GM06990 (cell line): ENCODE measurements at places on chromosomes 5 and 9.
A peak's percentile ranks its signal among the peaks of the same experiment; 100 is the strongest.

- DNase-seq = no peak
These were observed 86.4 kb downstream of the RCL1 start for GRCh38 chr9:4879115-4879558.

- DNase-seq = no peak
These were observed 8.2 kb downstream of the DMAC1 start for GRCh38 chr9:7791394-7791793.

GRCh38 chr9:36935332-36935731, 98.7 kb downstream of the PAX5 start:
- no peak for DNase-seq

GRCh38 chr5:109479260-109479860, 69.6 kb upstream of the PJA2 start:
- no peak for DNase-seq

DNA sequence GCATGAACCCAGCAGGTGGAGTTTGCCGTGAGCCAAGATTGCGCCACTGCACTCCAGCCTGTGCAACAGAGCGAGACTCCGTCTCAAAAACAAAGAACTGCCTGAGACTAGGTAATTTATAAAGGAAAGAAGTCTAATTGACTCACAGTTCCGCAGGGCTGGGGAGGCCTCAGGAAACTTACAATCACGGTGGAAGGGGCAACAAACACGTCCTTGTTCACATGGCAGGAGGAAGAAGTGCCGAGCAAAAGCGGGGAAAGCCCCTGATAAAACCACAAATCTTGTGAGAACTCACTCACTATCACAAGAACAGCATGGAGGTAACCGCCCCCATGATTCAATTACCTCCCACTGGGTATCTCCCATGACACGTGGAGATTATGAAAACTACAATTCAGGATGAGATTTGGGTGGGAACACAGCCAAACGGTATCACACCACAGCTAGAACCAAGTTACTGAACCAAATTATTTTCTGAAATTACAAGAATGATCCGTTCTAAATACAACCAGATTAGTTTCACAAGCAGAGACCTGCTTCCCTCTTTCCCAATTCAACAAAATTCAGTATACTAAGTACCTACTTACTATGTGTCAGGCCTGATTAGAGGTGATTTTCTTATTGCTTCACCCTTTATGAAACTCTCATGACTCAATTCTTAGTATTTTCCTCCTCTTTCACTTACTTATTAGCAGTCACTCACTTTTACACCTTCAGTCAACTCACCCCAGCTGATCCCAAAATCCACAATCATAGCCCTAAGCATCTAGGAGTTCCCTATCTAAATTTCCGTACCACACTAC, 8.4 kb downstream of the UBTD2 start:
- DNase-seq = peak; percentile 37

DNA sequence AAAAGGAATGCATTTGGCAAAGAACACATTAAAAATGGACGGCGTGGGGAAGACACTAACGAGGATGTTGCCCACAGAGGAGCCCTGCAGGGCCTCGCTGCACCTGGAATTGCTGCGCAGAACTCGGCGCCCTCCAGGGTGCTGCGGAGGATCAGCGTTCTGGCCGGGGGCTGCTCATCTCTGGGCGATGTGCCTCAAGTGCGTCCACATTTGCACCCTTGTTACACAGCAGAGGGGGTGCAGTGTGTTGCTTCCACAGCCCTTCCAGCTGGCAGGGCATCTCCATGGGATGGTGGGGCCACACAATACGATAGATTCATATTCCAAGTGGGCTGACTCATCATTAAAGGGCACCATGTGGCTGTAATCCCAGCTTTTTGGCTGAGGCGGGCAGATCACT, 63.1 kb downstream of the AK8 start:
- DNase-seq = no peak

DNA sequence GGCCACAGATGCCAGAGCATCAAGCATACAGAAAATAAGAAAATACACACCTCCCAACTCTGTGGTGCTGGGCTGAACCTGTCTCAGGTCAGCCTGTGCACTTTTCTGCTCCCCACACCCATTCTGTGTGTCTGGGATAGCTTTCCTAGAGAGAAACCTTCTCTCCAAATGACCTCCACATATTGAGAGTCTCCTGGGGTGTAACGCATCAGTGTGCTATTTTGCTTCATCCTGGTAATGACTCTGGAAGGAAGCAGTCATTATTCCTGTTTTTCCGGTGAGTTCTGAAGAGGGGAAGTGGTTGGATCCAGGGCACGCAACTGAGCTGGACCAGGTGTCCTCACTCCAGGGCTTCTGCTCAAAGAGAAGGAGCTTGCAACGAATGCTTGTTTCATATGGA, 73.2 kb upstream of the SH3PXD2B start:
- no peak for DNase-seq

- DNase-seq = peak; percentile 64
These were observed 141.4 kb downstream of the EBF1 start for GRCh38 chr5:158958021-158958994.

- peak; percentile 43 for DNase-seq
These were observed 127.4 kb downstream of the BARX1 start for GRCh38 chr9:93827545-93828330.

DNA sequence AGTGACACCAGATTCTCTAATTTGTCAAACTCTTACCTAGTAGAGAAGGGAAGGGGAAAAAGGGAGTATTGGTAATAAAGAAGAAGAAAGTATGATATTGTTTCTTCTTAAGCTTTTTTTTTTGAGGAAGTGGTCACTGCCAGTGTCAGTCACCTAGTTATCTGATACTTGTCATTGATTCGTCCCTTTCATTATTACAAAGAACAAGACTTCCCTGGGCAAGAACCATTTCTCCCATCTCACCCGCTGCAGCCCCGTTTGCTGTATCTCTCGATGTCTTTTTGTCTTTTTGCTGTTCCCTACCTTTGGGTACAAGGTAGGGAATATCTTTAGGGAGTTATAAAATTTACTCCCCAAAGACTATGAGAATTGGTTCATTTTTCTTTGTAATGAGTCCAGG, 249.0 kb downstream of the ARHGAP26 start:
- DNase-seq = peak; percentile 47

GRCh38 chr9:120944434-120944843, 17.8 kb upstream of the TRAF1 start:
- DNase-seq = peak; percentile 64

DNA sequence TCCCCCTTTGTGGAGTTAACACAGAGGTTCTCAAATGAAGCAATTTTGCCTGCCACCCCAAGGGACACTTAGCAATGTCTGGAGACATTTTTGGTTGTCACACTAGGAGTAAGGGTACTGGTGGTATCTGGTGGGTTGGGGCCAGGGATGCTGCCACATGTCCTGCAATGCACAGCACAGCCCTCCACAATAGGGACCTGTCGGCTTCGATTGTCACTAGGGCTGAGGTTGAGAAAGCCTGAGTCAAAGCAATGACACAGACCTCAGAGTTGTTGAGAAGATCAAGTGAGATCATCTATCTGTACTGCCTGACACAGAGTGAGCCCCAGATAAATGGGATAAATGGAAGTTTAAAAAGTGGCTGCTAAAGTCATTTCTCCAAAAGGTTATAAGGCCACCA, 249.2 kb upstream of the KLF4 start:
- DNase-seq = no peak

- DNase-seq = peak; percentile 33
These were observed 48.7 kb upstream of the C5orf58 start for GRCh38 chr5:170183816-170184687.

GRCh38 chr5:171270136-171270535, 38.9 kb upstream of the TLX3 start:
- DNase-seq = no peak

GRCh38 chr9:76796296-76796695, 32.1 kb downstream of the PCA3 start:
- DNase-seq = no peak

DNA sequence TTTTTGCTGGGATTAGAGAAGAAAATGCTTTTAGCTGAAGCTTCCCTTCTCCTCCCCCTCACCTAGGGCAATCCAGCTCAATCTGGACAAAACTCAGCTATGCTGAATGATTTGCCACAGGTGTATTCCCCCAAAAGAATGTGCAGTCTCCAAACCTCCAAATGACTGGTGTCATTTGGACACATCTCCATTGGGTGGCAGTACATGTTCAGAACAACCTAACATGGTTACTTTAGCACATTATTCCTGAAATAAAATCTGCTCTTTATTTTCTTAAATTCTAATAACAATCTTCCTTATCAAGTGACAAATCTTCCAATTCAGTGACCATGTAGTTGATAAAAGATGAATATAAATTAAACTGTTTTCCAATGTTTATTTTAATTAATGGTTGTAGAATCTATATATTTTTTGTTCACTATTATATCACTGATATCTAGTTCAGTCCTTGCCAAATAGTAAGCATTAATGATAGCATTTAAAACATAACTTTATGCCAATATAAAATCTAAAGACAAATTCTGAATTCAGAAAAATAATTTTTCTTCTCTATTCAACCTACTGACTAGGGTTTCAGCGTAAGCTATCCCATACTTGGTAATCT, 61.3 kb upstream of the MOCS2 start:
- no peak for DNase-seq

DNA sequence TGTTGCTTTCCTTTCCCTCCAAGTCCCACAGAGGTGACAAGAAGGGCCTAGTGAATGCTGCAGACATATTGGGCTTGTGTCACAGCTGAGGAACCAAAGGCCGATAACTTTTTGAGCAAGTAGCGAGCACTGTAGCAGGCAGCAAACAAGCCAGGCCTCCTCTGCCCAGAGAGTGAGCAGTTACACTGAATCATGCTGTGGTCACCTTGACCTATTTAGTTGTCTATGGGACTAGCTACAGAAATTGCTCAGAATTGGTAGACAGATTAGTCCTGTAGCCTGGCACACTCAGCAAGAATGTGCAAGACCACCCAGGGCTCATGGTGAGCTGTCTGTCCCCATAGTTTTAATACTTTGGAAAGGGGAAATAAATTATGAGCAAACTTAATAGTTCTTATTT, 25.2 kb downstream of the ZCCHC9 start:
- DNase-seq = no peak

DNA sequence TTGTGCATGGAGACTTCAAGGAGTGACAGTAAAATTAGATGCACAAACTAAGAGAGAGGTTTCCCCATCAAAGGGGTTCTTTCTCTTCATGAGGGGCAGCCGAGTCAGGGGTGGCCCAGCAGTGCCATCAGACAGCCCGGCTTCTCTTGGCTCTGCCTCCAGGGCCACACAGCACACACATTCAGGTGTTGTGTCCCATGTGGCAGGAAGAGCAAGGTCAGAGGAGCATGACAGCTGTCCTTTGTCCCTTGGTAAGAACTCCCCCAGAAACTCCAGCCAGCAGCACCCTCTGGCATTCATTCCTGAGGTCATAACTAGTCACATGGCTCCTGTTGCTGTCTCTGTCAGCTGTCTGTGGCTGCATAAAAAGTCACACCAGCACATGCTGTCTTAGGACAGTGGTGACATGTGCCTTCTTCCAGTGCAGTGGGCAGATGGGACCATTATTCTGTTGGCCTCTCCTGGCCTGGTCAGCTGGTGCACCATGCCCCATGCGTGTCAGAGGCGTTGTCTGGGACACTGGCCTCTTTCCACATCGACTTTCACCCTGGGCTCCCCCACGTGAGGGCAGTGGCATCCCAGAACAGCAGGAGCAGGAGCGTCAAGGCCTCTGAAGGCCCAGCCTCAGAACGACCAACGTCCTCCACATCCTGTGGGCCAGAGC, 78.4 kb upstream of the OTULINL start:
- no peak for DNase-seq

GRCh38 chr9:115058684-115059315, 59.2 kb downstream of the TNC start:
- no peak for DNase-seq

- DNase-seq = no peak
These were observed 98.9 kb downstream of the MAP1B start for GRCh38 chr5:72206160-72206559.

- no peak for DNase-seq
These were observed 10.7 kb downstream of the PRRC2B start for GRCh38 chr9:131404581-131404980.

- no peak for DNase-seq
These were observed 58.5 kb upstream of the CLINT1 start for GRCh38 chr5:157917491-157917890.

- no peak for DNase-seq
These were observed 521.7 kb downstream of the RAB3C start for GRCh38 chr5:59104400-59105127.

DNA sequence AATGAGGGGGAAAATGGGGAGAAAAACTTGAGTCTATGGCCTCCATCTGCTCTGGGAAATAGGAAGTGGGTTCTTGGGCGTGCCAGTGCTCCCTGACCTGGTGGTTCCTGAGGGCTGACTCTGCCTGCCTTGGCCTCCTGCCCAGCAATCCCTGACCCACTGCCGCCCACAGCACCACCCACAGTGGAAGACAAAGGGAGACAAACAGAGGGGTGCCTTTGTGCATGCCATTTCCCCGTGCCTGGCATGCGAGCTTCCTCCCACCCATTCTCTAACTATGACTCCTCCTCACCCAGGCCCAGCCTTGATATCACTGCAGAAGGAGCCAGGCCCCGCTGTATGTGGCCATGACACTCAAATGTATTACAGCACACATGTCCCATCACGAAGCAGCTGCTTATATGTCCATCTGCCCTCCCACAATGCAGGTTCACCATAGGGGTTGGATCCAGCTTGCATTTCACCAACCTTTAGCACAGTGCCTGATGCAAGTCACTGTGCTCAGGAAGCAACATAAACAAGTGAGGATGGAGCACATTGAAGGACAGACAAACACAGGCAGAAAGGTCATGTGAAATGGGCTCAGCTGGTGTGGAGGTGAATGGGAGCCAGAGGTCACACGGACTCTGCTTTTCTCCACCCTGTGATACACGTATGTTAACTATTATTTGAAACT, 84.4 kb downstream of the ADRB2 start:
- DNase-seq = no peak

GRCh38 chr9:5866685-5867084, 24.0 kb upstream of the MLANA start:
- DNase-seq = no peak

DNA sequence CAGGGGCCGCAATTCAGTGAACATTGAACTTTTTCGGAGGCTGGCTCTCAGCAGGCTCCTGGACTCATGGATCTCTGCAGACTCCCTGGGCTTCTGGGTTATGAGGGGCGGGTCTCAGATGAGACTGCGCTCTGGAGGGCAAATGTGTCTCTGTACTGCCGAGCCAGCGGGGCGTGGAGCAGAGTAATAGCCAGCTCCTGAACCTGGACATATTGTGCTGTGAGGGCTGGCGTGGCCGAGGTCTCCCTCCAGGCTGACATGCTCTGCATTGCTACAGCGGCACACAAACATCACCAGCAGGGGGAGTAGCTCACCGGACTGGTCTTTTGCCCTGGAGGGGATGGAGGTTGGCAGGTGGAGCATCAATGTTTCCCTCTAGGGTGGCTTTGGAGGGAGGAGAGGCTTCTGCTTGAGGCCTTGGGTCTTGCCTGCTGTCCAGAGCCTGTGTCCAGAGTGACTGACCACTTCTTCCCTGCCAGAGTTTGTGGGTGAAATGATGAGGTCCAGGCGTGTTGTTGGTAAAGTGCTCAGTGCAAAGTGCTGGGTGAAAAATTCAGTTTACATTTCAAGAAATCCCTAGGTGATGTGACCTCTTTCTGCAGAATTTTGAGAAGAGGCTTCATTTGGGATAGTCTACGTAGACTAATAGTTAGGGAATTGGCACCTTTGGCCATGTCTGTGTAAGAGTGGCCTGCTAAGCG, 10.9 kb upstream of the GADD45G start:
- DNase-seq = peak; percentile 29

- no peak for DNase-seq
These were observed 199.7 kb upstream of the TLE4 start for GRCh38 chr9:79371948-79372555.

- DNase-seq = no peak
These were observed 896 bp downstream of the CMBL start for GRCh38 chr5:10306806-10307205.
